ENCODE measurements at places on chromosomes 1 and 21.
A peak's percentile ranks its signal among the peaks of the same experiment; 100 is the strongest.

GRCh38 chr1:158037866-158038359 lies 44.5 kb downstream of the KIRREL1 start:
- DNase-seq: no peak

DNA sequence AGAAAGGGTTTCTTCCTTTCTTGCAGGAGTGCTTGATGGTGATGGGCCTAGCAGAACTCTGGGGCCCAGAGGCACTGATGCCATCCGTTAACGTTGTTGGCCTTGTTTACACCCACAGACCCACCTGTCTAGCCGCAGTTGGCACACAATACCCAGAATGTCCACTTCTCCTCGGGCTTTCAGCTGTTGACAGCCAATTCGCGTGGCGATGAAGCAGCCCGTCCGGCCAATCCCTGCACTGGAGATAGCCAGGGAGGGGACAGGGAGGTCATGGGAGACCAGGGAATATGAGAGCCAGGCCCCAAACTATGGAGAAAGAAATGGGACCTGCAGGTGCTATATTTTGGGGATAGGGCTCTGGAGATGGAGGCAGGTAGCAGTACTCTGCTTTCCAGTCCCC lies 5.7 kb upstream of the ARL8A start:
- DNase-seq: no peak

DNA sequence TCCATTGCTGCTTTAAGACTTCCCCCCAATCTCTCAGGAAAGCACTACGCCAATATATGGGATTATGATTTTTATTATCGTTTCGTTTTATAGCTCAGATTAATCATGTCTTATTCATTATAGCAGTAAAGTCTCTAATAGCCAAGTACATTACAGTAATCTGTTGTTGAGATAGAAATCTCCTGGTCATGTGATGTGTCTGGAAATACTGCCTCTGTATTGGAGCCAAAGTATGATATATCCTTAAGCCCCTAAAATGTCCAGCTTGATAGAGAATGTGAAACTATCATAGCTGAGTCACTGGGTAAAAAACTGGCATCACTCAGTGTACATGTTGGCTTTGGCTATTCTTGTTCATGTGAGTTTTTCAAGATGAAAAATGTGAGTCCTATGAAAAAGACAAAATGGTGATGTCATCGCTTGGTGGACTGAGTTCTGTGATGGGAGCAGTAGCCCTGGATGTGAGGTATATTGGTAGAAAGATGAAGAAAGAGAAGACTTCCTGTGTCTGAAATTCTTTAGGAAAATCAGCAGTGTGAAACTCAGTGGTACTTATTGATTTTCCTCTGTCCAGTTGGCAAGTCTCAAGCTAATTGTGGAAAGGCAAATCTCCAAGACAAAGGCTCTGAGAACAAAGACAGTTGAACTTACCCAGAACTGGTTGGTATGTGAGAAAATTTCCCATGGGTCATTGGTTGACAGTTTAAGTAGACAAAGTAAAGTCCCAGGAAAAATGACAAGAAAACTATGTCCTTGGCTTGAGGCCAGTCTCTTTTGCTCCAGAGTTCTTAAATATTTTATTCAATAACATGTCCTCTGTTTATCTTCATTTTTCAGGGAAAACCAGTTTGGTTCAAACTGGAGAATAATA lies 76.2 kb downstream of the BRINP2 start:
- no peak for DNase-seq

GRCh38 chr1:116495535-116495934 lies 75.3 kb downstream of the CD58 start:
- DNase-seq: no peak

GRCh38 chr1:35931446-35932157 lies 697 bp downstream of the AGO3 start:
- DNase-seq: no peak

- no peak for DNase-seq
Measured at GRCh38 chr1:222061711-222062359, 319.9 kb upstream of the DUSP10 start.

DNA sequence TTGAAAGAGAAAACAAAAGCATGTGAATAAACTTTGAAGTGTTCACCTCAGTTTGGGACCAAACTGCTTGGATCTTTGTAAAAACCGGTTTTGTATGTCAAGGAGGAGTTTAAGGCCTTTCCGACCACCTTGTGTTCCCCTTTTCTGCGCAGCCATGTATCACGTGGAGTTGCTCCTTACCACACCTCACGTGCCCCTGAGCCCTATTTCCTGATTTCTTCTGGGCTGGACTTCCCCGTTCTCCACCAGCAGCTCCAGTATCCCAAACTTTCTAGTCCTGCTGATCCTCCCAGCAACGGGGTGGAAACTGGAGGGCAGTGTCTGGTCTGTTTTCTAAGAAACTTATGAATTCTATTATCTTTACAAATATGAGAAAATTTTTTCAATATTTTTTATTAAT lies 1.6 kb upstream of the SH3D21 start:
- no peak for DNase-seq

DNA sequence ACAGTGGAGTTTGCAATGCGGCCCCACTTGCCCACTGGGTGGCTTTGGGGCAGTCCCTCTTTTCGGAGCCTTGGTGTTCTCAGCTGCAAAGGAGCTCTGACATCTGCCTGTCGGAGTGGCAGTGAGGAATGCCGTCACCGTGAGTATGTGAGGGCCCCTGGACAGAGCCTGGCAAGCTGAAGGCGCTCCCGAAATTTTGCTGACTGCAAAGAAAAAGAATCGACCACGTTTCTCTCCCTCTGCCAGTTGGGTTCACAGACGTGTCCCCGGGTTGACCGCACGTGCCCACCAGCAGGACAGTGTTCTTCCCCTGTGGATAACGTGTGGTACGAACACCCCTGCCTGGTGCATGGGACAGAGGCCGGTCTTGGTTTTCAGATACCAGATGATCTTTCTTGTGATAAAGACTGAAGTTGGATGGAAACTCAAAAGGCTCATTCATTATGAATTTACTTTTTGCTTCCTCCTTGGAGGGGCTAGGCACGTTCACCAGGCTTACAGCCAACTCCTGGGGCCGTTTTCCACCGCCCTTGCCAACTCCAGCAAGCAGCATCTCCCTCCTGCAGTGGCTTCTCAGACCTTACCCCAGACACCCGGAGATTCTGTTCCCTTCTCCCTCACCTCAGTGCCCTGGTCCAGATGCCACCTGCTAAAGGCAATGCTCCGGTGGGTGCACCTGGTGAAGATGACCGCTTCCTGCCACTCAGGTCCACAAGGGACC lies 29.7 kb downstream of the ECE1 start:
- no peak for DNase-seq

GRCh38 chr1:160370561-160371345 lies 3.9 kb downstream of the NHLH1 start:
- no peak for DNase-seq

DNA sequence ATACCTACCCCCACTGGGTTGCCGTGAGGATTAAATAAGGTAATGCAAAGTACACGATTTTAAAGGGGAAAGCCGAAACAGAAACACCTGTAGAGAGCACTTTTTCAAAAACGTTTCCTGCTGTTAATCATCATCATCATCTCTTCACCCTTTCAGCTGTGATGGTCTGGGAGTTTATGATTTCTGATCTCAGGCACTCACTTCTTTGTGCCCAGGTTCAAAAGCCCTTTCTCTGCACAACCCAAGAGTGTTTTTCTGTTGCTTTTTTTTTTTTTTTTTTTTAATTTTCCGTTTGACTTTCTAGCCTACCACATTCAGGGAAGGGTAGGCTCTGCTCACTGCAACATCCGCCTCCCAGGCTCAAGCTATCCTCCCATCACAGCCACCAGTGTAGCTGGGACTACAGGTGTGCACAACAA lies 936 bp upstream of the UBXN11 start:
- DNase-seq: no peak

DNA sequence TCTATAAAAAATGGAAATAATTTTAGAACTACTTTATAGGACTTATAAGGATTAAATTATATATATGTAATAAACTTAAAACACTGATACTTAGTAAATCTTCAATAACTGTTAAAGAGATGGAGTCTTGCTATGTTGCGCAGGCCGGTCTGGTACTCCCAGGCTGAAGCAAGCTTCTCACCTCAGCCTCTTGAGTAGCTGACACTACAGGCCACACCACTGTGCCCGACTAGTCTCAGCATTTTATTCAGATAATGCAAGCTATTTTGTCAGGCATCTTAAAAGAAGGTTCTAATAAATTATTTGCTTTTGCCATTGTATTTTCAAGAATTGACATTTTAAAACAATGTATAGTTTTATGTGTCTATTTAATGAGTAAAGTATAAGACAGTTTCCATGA lies 20.8 kb downstream of the CNST start:
- DNase-seq: no peak

DNA sequence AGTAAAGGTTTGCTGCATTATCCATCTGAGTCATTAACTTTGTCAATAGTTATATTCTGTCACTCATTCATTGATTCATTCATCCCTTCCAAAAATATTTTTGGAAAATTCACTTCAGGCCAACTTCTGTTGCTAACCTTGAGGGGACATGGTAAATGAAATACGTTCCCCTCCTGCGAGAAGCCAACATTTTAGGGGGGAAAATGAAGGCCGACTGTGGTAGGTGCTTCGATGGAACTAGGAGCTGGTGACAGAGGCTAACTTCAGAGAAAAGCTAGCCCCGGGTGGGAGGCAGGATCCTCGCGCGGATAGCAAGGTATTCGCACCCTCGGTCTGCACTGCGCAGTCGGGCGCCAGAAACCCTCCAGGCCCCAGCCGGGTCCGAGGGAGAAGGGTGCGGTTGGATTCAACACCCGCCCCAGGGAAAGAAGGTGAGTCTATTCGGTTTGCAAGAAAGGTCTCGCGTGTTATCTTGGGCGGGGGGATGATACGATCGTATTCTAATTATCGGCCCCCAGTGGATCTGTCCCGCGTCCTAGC lies 646 bp upstream of the RRP15 start:
- DNase-seq: no peak

DNA sequence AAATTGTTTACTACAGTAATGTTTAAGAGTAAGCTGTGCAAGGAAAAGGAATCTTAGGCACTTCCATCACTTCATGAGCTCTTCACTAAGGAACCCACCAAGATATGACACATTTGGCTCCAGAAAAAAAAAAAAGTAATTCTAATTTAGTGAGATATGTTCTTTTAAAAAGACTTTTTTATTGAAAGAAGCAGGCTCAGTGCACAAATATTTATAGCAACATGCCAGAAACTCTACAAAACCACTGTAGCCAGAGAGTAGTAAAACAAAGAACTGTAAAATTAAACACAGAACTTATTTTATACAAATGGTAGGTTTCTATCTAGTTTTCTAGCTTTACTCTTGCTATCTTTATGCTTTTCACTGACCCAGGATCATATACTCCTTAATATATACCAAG lies 434.6 kb upstream of the ADGRL2 start:
- DNase-seq: no peak

- DNase-seq: no peak
Measured at GRCh38 chr21:39182484-39183271, 573 bp downstream of the PSMG1 start.

GRCh38 chr1:98754176-98754575 lies 92.7 kb downstream of the SNX7 start:
- no peak for DNase-seq

DNA sequence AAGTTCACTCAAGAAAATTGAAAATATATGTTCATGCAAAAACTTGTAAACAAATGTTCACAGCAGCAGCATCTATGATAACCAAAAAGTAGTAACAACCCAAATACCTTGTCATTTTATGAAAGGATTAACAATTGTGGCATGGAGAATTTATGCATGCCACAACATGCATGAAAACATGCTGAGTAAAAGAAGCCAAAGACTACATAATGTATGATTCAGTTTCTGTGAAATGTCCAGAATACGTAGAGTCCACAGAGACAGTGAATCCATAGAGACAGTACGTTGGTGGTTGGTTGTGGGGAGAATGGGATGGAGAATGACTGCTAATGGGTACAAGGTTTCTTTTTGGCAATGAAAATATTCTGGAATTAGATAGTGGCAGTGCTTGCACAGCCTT lies 148.7 kb downstream of the MAST2 start:
- DNase-seq: no peak

- DNase-seq: no peak
Measured at GRCh38 chr1:187504779-187505178, 676.0 kb downstream of the PLA2G4A start.

GRCh38 chr1:84000954-84001495 lies 2.1 kb upstream of the TTLL7 start:
- no peak for DNase-seq

DNA sequence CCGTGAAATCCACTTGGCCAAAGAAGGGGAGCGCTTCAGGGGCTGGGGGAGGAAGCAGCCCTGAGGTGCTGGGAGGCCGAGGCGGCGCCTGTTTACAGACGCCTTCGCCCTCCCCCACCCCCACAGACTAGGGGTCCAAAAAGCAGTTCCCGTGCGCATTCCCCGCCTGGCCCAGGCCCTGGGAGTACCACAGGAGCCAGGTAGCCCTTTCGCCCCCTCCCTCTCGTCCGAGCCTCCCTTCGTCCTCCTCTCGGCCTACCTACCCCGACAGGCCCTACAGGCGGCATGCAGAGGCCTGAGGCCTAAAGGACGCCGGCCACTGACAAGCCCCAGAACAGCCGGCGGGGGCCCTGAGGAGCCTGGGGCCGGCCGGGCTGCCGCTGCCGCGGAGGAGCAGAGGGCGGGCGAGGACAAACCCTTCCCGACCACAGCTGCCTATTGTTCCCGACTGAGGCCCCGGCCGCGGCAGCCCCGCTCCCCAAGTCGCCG lies 522 bp downstream of the RC3H1 start:
- no peak for DNase-seq

DNA sequence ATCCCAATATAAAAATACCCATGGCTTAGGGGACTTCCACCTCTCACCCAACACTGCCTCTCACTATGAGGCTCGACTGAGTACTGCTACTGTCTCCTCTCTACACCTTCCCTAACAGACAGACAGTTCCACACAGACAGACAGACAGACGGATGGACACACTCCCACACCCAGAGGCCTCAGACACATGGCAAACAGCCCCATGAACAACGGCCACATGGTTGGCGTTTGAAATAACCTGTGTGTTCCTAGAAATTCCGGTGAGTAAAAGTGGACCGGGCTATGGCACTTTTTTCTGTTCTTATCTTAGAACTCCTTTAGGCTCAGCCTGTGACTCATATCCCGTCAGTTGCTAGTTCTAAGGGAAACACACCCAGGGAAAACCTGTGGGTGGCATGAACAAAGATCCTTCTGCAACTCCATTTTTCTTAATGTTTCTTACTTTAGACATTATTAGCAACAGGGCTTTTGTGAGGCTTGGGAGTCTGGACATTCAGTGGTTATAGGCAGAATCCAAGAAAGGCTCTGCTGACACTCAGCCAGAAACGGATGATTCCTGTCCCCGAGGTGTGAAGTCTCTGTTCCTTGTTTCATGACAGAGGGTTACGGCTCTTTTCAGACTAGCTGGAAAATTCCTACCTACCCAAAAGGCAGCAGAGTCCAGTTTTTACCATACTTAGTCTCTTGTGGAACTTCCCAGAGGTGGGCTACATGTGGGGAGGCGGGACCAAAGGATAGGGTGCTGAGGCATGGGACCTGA lies 90.5 kb upstream of the TLR5 start:
- peak; percentile 20 for DNase-seq

DNA sequence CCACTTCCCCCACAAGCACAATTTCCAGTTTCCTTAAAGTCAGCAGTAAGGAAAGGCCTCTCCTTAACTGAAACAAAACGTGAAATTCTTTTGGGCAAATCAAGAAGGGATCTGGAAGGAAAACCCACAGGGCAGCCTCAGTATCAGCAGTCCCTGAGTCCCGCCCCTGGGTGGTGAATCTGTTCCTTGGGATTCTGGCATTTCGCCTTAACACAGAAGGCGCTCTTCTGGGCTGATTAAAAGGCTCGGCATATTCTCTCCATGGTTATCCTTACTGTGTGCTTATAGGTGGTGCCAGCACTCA lies 12.2 kb upstream of the RAB4A start:
- DNase-seq: no peak

GRCh38 chr1:213782941-213783672 lies 204.7 kb upstream of the PROX1 start:
- no peak for DNase-seq

- DNase-seq: no peak
Measured at GRCh38 chr1:48082271-48082962, 85.2 kb upstream of the TRABD2B start.

All from smooth muscle cell of the brain vasculature (primary cell).